Stimulated activated CD4-positive, alpha-beta T cell treated with anti-CD3 and anti-CD28 coated beads, Interleukin-2, amount 100 ng/mL, for 4 hours (primary cell): ENCODE measurements at places on chromosomes 2 and 18.

DNA sequence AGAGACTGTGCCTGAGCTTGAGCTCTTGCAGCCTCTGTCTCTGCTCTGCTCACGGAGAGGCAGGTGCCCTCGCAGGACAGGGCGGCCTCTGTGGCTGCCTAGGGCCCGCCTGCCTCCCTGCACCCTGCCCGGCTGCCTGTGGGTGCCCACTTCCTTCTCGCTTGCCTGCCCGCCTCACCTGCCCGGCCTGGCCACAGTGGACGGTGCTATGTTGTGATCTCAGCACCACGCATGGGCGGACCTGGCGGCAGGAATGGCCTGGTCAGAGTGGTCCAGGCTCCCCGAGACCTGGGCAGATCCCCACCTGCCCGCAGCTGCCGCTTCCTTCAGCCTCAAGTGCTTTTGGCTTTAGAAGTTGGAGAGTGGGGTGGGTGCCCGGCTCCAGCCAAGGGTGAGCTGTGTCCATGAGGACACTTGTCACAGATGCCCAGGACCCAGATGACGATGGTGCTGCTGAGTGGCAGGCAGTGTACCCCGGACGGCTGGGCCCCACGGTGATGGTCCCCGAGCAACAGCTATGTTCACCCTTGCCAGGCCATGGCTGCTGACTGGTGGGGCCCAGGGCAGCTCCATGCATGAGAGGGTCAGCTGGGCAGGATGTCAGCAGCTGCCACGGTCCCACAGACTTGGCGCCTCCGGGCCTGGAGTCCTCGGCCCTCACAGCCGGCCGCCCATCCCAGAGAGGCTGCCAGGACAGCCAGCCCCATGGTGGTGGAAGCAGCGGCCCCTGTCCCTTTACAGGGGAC is 25.3 kb downstream of the RTP5 start:
- no peak for DNase-seq

GRCh38 chr2:73107211-73107926 is 5.4 kb downstream of the RAB11FIP5 start:
- DNase-seq, result no peak

GRCh38 chr2:189252991-189253675 is 73.6 kb upstream of the COL5A2 start:
- no peak for DNase-seq

DNA sequence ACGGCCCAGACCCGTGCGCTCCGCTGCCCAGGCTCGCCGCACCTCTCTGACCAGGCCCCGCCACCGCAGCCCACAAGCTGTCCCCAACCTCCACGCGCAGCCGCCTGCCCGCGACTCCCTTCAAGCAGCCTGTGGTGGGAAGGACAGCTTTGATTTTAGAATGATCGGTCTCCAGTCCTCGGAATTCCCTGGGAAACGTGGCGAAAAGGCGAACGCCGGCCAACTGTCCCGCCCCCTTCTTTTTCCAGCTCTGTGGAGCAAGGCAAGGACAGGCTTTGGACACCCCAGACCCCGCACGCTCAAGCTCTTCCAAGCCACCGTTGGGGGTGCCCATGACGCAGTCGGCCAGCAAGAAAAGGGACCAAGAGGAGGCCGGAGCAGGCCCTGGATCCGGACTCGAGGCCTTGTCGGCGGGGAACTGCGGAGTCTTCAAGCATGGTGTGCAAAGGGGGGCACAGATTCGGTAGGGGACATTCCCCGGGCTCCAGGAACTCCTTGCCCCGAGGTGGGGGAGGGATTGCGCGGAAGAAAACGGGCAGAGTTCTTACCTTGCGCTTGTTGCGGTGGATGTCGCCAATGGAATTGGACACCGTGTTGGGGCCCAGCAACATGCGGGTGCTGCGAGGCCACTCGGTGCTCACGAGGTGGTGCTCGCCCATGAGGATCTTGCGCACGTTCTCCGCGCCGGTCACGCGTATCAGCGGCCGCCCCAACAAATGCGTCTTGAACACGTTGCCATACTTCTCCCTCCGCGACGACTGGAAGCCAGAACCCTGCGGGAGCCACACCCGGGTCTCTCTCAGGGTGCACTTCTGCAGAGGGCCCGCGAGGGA is 4.0 kb downstream of the CYP26B1 start:
- DNase-seq, result no peak

- DNase-seq, result no peak
These were observed 206.6 kb downstream of the HAUS1 start for GRCh38 chr18:46310675-46311345.
